Hepatic stellate cell (primary cell): ENCODE measurements at places on chromosomes 4 and X.

GRCh38 chr4:40728333-40728732 lies 21.4 kb upstream of the NSUN7 start:
- no peak for DNase-seq

GRCh38 chrX:23380581-23380980 lies 45.9 kb downstream of the PTCHD1 start:
- no peak for DNase-seq

GRCh38 chr4:63090641-63091040 lies 1318.6 kb downstream of the TECRL start:
- DNase-seq = no peak

DNA sequence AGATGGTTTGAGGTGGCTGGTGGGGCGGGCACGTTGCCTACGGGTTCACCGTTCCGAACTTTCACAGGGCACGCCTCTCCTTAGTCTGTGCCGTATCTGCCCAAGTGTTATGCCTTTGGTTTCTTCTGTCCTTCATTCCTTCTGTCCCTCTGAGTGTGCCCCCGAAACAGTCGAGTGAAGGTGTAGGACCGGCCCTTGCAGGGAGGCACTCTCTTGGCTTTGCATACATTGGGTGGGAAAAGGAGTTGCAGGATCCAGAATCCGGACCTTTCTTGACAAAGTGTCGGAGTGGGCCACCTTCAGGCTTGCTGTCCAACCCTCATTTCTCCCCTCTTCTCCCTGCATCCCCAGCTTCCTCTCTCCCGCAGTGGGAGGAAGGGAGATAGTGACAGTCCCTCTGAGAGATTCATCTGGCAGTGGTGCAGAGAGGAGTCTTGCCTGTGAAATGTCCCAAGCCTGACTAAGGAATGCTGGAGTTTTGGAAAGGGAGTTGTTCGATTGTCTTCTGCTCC lies 569 bp downstream of the ARFIP1 start:
- DNase-seq = peak; percentile 46

GRCh38 chr4:32672359-32672758 lies 1952.2 kb downstream of the PCDH7 start:
- no peak for DNase-seq

DNA sequence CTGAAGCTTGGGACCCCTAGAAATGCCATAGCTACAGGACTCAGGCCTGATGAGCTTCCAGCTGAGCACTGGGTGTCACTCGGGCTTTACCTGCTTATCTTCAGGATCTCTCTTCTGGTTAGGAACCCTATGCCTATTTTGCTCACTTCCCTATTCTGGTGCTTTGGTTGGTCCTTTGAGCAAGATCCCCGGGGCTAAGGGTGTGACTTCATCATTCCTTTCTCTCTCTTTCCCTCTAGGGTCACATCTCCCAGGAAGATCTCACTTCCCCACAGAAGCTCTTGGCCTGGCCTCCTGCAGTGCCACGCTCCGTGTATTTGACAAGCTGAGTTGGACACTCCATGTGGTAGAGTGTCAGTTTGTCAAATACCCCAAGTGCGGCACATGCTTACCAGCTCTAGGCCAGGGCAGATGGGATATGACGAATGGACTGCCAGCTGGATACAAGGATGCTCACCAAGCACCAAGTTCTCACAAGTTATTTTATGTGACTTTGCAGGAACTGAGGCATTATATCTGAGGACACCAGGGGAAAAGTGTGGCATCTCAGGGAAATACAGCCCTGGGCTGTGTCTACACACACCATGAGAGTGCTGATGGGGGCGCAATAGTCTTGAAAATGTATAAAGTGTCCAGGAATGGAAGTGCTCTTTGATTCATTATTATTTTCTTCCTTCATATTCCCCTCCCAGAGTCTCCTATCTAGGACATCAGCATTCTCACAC lies 21.1 kb downstream of the VSIG4 start:
- no peak for DNase-seq

DNA sequence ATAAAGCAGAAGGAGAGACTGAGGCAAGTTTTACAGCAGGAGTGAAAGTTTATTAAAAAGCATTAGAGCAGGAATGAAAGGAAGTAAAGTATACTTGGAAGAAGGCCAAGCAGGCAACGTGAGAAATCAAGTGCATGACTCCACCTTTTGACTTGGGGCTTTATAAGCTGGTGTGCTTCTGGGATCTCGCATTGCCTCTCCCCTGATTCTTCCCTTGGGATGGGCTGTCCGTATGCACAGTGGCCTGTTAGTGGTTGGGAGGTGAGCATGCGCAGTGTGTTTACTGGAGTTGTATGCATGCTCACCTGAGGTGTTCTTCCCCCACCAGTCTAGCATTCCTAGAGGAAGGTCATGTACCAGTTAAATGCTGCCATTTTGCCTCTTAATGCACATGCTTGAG lies 29.1 kb upstream of the C1QTNF7 start:
- no peak for DNase-seq

DNA sequence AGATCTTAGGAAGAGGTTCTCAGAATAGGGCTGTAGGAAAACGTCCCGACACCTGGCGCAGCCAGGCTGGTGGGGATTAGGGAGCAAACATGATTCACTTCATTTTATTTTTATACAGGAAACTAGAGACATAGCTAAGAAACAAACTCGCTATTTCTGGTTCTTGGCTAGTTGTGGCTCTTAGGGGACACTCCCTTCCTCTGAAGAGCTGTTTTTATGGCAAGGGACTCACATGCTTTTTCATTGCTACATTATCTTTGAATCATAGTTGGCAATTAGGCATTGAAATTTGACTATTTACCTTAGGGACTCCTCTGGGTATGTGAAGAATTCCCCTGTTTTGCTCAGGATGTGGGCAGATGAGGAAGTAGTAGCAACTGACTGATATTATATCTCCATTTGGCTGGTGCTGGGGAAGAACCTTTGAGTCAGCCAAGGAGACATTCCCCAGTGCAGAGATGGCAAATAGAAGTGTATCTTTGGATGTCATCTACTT lies 174.5 kb downstream of the SMIM20 start:
- no peak for DNase-seq

DNA sequence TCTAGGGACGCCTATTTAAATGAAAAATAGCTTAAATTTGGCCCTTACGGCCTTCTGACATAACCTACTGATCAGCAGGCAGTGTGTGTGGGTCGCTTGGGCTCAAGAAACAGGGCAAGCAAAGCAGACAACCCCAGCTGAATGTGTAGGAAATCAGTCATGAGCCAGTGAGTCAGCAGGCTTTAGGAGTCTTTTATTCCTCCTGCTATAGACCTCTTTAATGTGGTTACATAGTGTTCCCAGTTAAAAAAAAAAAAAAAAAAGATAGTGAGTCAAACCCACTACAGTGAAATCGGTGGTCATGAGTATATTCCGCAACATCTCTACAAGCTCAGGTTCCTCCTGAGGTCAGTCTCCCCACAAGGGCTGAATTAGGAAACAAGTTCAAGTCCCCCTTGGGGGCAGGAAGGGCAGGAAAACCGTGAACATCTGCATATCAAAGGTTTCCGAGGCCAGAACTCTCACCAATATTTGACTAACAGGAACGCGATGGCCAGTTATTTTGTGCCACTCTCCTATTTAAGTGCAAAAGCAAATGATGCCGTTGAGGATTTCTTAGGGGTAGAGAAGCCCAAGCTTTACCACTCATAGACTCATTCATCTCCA lies 32.7 kb downstream of the ACSL1 start:
- DNase-seq = peak; percentile 67

GRCh38 chrX:81202456-81202819 lies 536 bp downstream of the SH3BGRL start:
- DNase-seq = no peak

- no peak for DNase-seq
Observed at GRCh38 chr4:99540277-99540939, 23.4 kb downstream of the TRMT10A start.

GRCh38 chr4:77731656-77732055 lies 87.5 kb downstream of the CNOT6L start:
- no peak for DNase-seq

DNA sequence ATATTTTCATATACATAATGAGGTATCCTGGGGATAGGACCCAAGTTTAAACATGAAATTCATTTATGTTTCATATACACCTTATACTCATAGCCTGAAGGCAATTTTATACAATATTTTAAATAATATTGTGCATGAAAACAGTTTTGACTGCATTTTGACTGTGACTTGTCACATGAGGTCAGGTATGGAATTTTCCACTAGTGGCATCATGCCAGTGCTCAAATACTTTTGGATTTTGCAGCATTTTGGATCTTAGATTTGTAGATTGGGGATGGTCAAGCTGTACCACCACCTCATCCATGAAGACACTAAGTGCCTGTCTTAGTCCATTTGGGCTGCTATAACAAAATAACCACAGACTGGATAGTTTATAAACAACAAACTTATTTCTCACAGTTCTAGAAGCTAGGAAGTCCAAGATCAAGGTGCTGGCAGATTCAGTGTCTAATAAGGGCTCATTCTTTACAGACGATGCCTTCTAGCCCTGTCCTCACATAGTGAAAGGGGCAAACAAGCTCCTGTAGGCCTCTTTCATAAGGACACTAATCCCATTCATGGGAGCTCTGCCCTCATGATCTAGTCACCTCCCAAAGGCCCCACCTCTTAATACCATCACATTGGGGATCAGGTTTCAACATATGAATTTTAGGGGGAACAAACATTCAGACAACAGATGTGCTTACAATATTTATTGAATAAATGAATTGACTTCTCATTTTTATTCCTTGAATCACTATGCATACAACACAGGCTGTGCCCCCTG lies 9.4 kb downstream of the NUDT6 start:
- no peak for DNase-seq

GRCh38 chrX:22041907-22042530 lies 9.9 kb downstream of the PHEX start:
- no peak for DNase-seq

- DNase-seq = peak; percentile 26
Observed at GRCh38 chr4:87985097-87985886, 9.8 kb downstream of the SPP1 start.

GRCh38 chr4:620201-620600 lies 5.2 kb upstream of the PDE6B start:
- DNase-seq = no peak

DNA sequence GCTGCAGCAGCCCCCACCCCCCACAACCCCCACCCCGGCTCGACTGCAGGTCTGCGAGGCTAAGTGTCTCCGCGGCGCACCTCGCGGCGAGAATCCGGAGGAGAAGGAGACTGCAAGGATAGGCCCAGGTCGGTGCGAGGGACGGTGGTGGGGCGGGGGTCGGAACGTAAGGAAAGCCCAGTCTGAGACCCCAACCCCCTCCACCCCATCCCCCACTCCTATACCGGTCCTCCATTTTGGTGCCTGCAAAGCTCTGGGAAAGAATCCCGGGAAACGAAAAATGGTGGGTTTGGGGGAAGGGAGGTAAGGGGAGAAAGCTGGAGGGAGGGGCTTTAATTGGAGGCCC lies 614 bp downstream of the BEX3 start:
- peak; percentile 29 for DNase-seq

DNA sequence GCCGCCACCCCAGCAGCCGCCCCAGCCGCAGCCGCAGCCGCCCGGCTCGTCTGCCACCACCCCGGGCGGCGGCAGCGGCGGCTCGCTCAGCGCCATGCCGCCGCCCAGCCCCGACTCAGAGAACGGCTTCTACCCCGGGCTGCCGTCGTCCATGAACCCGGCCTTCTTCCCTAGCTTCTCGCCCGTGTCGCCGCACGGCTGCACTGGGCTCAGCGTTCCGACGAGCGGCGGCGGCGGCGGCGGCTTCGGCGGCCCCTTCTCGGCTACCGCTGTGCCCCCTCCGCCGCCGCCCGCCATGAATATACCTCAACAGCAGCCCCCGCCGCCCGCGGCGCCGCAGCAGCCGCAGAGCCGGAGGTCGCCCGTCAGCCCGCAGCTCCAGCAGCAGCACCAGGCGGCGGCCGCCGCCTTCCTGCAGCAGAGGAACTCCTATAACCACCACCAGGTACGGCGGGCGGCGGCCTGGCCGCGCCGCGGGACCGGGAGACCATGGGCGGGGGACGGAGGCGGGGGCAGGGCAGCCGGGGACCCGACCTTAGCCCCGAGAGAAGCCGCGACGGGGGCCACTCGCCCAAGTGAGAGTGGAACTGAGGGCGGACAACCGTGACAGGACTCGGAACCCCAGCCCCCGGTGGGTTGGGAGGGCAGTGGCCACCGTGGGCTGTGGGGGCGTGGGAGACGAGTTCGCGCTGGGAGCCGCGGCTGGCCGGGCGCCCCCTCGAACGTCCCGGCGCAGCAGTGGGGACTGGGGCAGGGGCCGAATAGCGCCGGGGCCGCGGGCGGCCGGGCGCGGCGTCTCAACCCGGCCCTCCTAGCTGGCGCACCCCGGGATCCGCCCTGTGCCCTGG lies 1.8 kb downstream of the CPEB2 start:
- DNase-seq = peak; percentile 11

DNA sequence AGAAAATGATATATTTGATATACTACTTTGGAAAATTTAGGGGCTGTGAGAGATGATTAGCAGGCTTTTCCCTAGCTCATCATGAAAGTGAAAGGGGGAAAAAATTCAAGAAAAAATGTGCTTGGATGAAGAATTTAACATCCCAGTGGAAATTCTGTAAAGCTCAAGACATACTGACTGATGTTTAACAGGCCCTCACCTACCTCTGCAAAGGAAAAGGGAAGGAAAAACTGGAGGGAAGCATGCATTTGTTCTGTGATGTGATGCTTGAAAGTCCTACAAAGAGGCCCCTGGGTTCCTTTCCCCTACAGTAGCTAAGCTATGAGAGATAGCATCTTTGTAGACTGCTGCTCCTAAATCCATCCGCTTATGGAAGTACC lies 364.1 kb downstream of the PDGFC start:
- DNase-seq = no peak

GRCh38 chrX:15721911-15722310 lies 16.2 kb upstream of the CA5B start:
- DNase-seq = no peak

DNA sequence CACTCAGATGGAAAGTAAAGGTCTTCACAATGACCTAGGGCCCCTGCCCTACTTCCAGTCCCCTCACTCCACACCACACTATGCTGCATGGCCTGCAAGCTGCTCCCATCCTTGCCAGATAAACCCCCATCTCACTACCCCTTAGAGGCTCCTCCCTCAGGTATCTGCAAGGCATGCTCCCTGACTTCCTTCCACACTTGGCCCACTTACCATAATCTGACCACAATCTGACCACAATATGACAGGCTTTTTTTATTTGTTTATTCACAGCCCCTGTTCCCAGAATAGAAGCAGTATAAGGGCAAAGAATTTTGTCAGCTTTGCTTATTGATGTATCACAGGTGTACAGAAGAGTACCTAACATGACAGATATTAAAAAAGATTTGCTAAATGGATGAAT lies 124.7 kb downstream of the CAMK2D start:
- DNase-seq = peak; percentile 5

DNA sequence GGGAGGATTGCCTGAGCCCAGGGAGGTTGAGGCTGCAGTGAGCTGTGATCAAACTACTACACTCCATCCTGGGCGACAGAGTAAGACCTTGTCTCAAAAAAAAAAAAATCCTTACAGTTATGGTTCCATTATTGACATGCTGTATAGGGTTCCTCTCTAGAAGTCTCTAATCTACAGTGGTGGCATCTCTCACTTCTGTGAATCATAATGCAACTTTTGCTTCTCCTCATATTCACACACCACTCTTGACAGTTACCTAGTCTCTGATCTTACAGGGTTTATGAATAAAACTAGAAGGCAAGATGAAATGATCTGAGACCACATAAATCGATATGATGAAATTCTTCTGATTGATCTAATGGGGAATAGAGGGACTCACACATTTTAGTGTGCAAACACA lies 40.6 kb downstream of the DOCK11 start:
- DNase-seq = no peak
